Jurkat, Clone E6-1 (cell line): ENCODE measurements at places on chromosomes 6 and 20.

DNA sequence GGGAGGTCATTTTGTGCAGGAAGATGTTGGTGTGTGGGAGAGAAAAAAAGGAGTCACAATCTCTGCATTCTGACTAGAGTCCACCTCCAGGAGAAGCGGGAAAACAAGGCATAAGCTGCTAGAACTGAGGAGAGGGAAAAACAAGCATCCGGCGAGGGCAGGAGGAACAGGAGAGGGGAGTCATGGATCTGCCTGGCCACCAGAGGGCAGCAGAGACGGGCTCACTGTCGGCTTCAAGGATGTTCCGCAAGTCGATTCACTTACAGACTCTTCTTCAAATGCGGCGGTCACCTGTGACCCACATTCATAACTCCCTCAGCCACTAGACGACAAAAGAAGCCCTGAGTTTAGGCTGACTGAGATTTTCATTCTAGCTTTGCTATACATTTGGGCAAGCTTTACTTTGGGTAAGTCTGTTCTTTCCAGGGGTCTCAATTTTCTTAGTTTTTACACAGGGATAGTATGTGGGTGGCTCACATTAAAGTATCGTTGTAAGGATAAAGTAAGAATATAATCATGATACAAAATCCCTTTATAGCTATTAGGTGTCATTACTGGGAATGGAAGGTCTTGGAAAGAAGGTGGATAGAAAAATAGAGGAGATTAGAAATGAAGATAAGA is 6.6 kb upstream of the BTNL2 start:
- peak; percentile 67 for DNase-seq

DNA sequence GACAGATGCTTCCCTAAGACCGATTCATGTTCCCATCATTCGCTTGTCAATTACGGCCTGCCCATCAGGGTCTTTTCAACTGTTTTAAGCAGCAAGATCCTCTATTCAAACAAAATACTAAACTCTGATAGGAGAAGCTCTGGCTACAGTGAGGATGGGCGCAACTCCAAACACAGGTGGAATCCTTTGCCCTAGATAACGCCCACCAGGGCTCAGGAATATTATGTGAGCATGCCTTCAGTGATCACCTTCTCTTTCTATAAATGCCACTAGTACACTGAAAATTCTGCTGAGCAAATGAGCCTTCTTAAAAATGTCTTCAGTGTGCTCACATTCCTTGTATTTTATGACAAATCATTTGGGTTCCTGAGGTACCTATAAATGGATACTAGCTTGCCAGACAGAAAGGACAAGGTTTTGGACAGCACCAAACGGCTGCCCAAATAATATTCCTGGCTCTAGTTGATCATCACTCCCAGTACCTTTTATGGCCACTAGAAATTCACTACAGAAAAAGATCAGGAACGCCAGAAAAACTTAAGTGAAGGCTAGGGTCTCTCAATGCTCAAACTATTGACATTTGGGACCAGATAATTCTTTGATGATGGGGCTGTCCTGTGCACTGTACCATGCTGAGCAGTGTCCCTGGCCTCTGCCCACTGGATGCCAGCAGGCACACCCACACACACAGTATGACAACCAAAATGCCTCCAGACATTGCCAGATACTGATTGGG is 13.1 kb downstream of the ZNF217 start:
- DNase-seq: no peak

- no peak for DNase-seq
These were observed 12.8 kb upstream of the SDCBP2 start for GRCh38 chr20:1341561-1342265.

GRCh38 chr20:50194831-50195523 is 4.3 kb downstream of the CEBPB start:
- DNase-seq: no peak

DNA sequence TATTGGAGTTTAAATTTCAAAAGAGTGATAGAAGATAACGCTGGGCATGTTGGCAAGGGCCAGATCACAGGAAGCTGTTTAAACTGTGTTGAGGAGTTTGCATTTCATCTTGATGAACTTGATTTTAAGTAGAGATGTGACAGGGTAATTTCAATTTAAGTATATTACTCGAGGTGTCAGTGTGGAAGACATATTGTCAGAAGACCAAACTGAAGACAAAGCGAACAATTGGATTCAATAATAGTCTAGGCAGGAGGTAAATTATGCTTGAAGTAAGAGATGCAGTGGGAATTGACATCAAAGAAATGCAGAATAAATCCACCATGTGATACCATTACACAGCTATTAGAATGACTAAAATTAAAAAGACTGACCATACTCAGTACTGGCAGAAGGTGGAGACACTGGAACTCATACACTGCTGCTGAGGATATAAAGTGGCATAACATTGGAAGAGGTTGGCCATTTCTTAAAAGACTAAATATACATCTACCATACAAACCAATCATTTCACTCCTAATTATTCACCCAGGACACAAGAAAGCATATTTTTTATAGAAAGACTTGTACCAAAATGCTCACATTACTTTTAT is 240.8 kb downstream of the ARHGAP18 start:
- DNase-seq: no peak

- DNase-seq: no peak
These were observed 45.4 kb downstream of the SSR1 start for GRCh38 chr6:7267466-7268091.

- no peak for DNase-seq
These were observed 4.6 kb downstream of the MAD2L1BP start for GRCh38 chr6:43639984-43640800.

- no peak for DNase-seq
These were observed 110.8 kb downstream of the SNX5 start for GRCh38 chr20:17857639-17858449.

DNA sequence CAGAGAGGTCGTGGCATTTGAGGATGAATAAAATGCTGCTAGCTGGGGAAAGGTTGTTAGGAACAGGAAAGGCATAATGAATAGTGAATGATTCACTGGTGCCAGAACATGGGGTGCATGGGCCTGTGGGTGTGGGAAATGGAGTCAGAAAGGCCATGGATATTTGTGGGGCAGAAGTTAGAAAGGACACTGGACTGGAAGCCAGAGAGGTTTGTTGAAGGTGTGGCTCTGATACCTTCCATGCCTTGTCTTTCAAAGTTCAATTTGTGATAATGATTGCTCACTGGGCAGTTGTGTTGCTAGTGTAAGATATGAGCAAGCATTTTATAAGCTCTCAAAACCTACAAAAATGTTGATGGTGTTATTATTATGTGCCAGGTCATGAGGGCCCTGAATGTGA is 32.7 kb downstream of the LRRC1 start:
- no peak for DNase-seq

DNA sequence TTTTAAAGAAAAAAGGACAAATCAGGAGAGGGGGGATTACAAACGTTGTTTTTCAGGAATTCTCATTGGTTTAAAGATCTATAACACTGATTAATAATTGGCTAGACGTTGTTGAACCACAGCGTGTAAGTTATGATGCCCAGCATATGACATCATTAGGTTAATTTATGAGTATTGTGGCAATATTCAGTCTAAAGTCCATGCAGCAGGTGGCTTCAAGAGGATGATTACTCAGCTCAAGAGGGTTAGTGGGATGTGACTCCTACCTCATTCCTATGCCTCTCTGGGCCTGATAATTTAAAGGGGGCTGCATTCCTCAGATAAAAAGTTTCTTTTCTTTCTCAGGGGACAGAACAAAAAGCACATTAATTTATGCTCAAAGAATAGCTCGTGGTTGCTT is 1309.0 kb downstream of the EPHA7 start:
- DNase-seq: no peak

DNA sequence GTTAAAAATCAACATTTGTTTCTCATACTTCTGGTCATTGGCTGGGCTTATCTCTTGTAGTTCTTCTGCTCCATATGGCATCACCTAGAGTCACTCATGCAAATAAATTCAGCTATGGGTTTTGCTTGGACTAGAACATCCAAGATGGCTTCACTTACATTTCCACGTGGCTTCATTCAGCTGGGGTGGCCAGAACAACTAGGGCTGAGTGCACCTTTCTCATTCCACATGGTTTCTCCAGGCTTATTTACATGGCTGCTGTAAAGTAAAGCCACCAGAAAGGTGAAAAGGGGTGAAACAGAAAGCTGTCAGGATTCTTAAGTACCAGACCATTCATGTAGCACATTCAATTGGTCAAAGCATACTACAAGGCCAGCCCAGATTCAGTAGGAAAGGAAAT is 151.1 kb upstream of the BMP2 start:
- DNase-seq: no peak

GRCh38 chr20:17822039-17822438 is 122.3 kb downstream of the BANF2 start:
- DNase-seq: no peak

- no peak for DNase-seq
These were observed 1.8 kb downstream of the GSTA4 start for GRCh38 chr6:52992980-52993920.

GRCh38 chr6:116444092-116444491 is 17.1 kb upstream of the CALHM6 start:
- DNase-seq: peak; percentile 25

DNA sequence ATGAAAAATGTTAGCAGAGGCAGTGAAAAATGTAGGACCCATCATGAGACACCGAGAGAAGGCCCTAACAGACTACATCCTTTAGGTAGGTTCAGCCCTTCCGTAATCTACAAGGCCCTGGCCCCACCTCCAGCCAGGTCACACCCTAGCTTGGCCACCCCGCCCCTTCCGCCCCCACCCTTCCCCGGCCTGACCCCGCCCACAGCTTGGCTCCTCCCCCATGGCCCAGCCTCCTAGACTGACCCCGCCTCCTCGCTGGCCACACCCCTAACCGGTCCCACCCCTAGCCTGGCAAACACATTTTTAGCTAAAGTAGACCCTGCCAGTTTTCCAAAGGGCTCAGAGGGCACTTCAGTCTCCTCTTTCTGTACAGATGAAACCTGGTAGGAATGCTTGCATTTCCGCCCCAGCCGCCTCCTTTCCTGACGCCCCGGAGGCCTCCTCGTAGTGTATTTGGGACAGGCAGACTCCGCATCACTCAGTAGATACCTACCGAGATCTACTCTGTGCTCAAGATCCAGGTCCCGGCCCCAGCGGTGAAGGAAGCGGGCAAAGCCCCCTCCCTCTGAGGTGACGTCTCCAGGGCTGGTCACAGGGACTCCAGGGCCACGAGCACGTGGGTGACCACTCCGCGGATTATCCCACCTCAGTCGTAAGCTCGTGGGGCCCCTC is 443.5 kb downstream of the PREX1 start:
- DNase-seq: no peak

GRCh38 chr6:160065200-160065599 is 56.4 kb upstream of the SLC22A1 start:
- no peak for DNase-seq

GRCh38 chr20:40636486-40636885 is 52.5 kb downstream of the MAFB start:
- no peak for DNase-seq

- DNase-seq: no peak
These were observed 11.9 kb upstream of the STK38 start for GRCh38 chr6:36559011-36559793.

GRCh38 chr6:5287205-5287965 is 26.1 kb downstream of the FARS2 start:
- DNase-seq: no peak

- no peak for DNase-seq
These were observed 24.6 kb downstream of the TRAM2 start for GRCh38 chr6:52552278-52552643.

GRCh38 chr6:166952567-166953486 is 3.5 kb downstream of the RNASET2 start:
- DNase-seq: no peak
